ENCODE measurements at places on chromosomes 4 and X.

GRCh38 chrX:39921838-39922237 is 175.9 kb downstream of the BCOR start:
- no peak for DNase-seq

- peak; percentile 12 for DNase-seq
Measured at GRCh38 chrX:69503782-69504625, at the start of gene NALF2. NALF2 (plus strand) TSS chrX:69504326; CDS start chrX:69505283, 957 bp downstream.

GRCh38 chr4:14337892-14338584 is 664.2 kb upstream of the CPEB2 start:
- no peak for DNase-seq

- no peak for DNase-seq
Measured at GRCh38 chr4:62408454-62408853, 1208.3 kb downstream of the ADGRL3 start.

GRCh38 chrX:56000729-56001128 is 231.4 kb upstream of the KLF8 start:
- no peak for DNase-seq

GRCh38 chr4:163595580-163595979 is 101.1 kb downstream of the TMA16 start:
- DNase-seq, result no peak

DNA sequence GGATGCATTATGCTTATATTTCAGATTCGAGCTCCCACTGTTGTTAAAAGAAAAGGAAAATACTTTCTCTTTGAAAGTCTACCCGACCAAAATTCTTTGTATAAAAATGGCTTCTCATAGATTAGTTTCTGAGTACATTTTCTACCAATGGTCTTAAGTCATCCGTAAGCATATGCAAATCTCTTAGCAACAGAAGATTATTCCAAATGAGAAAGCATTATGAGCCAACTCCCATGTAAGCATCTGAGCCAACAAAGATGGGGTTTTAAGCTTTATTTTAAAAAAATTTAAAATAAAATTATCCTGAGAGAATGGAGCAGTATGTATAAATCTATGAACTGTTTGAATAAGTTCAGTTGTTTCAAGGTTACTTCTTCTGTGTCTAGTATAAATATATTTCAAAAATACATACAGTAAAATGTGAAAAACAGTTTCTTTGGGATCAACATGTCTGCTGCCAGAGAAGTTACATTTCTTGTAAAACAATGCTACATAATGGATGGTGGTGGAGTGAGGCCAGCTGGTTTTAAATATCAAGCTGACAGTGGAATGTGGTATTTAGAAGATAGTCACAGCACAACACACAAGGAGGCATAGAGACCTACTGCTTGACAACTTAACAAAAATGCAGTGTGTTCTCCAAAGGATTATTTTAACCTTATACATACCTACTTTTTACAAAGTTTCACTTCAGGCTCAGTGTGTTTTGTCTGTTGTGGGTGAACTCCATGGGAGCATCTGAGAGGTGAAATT is 199.5 kb upstream of the DIPK2B start:
- no peak for DNase-seq

DNA sequence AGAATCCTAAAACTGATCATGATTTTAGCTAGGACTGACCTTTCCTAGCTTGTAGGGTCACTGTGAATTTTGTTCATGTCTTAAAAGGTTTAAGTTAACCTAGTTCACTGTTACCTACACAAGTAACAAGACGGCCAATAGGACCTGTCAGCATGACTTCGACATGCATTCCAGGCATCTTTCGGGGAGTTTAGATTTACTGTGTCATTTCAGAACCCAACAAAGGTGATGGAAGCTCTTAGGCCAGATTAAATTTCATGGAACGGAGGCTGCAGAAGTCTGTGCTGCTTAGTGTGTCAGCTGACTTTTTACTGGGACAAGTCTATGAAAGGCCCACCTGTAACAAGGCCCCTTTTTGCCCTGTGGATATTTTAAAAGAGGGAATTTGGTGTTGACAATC is 93.1 kb downstream of the GATB start:
- DNase-seq, result no peak

DNA sequence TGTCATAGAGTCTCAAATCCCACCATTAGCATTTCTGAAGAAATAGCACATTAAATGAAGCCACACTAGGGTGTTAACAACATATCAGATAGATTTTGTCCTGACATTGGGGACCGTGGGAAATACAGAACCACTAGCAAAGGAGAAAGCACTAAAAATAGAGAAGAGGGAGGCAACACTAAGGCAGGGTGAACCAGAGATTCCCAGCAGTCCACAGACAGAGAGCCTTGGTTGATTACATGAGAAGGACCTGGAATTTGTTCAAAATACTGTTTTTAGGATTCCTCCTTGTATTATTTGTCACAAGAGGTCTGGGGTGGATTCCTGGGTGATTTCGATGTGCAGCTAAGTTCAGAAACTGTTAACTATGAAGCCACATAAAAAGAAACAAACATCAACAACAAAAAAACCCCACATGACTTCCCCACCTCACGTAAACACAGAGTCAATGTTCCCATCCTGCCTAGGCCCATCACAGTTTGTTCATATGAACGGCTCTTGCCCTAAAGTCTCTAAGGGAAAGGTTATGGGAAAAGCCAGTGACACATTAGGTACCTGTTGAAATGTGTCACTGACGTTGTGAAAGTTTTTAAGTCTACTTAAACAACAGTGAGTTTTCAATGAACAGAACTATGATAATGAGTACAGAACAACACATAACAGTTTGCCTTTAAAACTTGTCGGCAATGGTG is 23.6 kb upstream of the GRSF1 start:
- no peak for DNase-seq

GRCh38 chr4:7335344-7336066 is 99.2 kb downstream of the PSAPL1 start:
- DNase-seq, result peak; percentile 1

GRCh38 chr4:98639523-98639922 is 18.9 kb downstream of the TSPAN5 start:
- no peak for DNase-seq

- no peak for DNase-seq
Measured at GRCh38 chrX:12898073-12898472, 8.3 kb upstream of the TLR8 start.

GRCh38 chr4:143502231-143502630 is 11.3 kb upstream of the SMARCA5 start:
- no peak for DNase-seq

DNA sequence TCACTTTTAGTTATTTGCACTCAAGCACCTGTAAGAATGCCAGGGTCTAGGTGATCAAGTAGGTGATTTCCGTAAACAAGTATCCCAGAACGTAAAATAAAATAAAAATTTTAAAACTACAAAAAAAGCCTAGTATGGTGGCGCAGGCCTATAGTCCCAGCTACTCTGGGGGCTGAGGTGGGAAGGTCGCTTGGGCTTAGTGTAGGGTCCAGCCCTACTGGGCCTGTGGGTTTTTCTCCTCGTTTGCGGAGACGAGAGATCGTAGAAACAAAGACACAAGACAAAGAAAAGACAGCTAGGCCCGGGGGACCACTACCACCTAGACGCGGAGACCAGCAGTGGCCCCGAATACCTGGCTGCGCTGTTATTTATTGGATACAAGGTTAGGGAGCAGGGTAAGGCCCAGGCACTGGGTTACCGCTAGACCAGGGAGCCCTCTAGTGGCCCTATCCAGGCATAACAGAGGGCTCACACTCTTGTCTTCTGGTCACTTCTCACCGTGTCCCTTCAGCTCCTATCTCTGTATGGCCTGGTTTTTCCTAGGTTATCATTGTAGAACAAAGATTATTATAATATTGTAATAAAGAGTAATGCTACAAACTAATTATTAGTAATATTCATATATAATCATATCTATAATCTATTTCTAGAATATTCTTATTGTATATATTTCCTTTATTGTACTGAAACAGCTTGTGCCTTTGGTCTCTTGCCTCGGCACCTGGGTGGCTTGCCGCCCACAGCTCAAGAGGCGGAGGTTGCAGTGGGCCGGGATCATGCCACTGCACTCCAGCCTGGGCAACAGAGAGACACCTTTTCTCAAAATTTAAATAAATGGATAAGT is 38.4 kb downstream of the SAGE1 start:
- DNase-seq, result no peak

- DNase-seq, result peak; percentile 58
Measured at GRCh38 chr4:184265546-184266351, 48.1 kb upstream of the ENPP6 start.

- DNase-seq, result peak; percentile 14
Measured at GRCh38 chr4:17921451-17921850, 100.1 kb downstream of the LCORL start.

DNA sequence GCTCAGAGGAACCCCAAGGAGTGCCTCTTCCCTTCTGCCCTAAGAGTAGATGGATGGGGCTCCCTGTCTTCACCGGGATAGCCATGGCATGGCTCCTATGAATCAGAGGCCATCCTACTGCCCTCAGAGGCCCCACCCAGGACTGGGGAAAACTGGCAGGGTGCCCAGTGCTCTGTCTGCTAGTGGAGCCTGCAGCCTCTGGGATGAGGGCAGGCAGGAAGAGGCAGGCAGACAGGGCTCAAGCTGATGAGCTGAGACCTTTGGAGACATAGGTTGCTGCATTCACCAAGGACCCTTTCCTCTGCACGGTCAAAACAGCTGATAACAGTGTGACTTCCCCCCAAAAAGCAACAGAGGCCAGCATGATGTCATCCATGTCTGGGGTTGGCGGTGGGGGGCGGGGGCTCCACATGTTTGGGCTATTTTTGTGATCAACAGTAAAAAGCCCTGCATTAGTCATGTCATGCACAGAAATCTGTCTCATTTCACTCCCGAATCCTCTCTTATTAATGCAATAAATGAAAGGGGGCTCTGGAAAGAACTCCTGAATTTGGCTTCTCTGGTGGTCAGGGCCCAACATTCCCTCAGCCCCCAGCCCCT is 207.6 kb upstream of the MAMLD1 start:
- DNase-seq, result peak; percentile 7

GRCh38 chrX:46686003-46686645 is 72.8 kb downstream of the SLC9A7 start:
- peak; percentile 13 for DNase-seq

GRCh38 chr4:102405821-102406401 is 60.6 kb upstream of the SLC39A8 start:
- DNase-seq, result no peak

GRCh38 chrX:9267415-9267814 is 197.4 kb upstream of the TBL1X start:
- no peak for DNase-seq

GRCh38 chrX:30626402-30626801 is 26.8 kb upstream of the GK start:
- no peak for DNase-seq

GRCh38 chr4:151675411-151675971 is 85.3 kb downstream of the GATB start:
- no peak for DNase-seq

DNA sequence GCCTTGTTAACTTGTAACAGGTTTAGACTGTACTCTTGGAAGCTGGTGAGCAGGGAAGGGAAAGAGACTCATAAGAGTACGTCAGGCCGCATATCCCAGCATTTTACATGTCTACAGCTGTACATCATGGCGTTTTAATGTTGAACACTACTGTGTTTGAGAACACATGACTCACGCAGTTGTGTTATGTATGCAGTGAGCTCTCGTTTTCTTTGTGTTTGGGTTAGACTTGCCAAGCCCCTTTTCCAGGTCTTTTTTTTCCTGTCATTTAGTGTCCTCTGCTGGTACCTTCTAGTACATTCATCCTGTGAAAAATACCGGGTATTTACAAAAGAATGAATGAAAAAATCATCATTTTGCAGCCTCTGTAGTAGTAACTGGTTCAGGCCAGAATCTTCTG is 35.3 kb downstream of the SMS start:
- no peak for DNase-seq

DNA sequence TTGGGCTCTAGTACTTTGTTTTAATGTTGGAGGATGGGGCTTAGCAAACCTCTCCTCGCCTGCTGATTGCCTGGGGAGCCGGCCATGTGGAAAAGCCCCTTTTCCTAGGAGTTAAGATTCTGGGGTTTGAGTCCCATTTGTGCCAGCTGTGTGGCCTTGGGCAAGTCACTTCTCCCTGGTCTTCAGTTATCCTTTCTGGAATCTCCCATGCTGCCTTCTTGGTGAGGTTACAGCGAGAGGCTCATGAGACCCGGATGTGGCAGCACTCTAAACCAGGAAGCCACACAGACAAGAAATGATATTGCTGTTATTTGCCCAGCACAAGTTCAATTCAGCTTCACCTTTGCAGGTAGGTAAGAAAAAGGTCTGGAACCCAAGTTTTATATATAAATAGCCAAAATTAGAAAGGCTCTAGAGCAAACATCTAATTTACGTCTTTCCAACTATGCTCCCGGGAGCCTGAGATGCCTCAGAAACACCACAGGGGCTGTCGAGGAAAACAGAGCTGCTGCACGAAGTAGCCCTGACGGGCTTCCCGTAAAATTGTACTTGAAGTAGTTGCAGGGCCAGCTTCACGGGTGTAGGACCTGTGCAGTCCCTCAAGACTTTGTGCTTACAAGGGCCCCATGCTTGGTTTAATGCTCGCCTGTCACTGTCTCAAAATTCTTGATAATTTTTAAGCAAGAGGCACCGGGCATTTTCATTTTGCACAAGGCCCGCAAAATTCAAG is 8.3 kb upstream of the SASH3 start:
- no peak for DNase-seq

GRCh38 chr4:173414456-173414855 is 15.5 kb upstream of the SCRG1 start:
- DNase-seq, result no peak

- no peak for DNase-seq
Measured at GRCh38 chrX:40149286-40150175, 51.8 kb upstream of the BCOR start.

DNA sequence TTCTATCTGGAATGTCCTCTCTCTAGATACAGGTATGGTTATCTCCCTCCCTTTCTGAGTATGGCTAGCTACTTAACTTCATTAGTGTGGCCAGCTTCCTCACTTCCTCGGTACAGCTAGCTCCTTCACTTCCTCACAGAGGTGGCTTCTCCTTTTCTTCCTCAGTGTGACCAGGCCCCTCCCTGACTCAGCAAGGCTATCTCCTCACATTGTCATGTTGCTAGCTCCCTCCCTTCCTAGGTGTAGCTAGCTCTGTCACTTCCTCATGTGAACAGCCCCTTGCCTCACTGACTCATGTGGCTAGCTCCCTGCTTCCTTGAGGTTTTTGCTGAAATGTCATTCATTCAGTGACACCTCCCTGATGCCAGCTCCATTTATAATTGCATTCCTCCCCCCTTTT is 67.3 kb upstream of the DDIT4L start:
- no peak for DNase-seq

GRCh38 chr4:8353158-8353669 is 83.7 kb downstream of the HTRA3 start:
- DNase-seq, result no peak

- DNase-seq, result no peak
Measured at GRCh38 chrX:17552044-17552650, 177.1 kb downstream of the NHS start.

DNA sequence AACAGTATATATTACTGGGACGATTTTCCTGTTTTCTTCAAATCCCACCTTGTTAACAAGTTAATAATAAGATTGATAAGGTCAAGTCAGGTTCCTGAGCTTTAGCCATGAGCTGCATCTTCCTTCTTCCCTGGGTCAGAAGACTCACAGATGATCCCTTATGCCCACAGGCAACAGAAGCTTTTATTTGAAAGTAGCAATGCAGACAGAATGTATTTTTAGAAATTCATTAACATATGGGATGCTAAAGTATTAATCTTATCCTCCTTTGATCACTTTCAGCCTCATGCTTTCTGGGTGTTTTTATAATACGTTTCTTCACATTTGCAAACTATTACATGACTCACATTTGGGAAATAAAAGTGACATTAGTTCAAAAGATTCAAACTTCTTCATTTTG is 42.0 kb upstream of the MXRA5 start:
- DNase-seq, result no peak

Data from kidney glomerular epithelial cell (primary cell).